Spinal cord (tissue), 10 donors: ENCODE measurements at places on chromosomes 2 and 18.

GRCh38 chr18:10500038-10500437 is 25.8 kb upstream of the NAPG start:
- no peak for DNase-seq

DNA sequence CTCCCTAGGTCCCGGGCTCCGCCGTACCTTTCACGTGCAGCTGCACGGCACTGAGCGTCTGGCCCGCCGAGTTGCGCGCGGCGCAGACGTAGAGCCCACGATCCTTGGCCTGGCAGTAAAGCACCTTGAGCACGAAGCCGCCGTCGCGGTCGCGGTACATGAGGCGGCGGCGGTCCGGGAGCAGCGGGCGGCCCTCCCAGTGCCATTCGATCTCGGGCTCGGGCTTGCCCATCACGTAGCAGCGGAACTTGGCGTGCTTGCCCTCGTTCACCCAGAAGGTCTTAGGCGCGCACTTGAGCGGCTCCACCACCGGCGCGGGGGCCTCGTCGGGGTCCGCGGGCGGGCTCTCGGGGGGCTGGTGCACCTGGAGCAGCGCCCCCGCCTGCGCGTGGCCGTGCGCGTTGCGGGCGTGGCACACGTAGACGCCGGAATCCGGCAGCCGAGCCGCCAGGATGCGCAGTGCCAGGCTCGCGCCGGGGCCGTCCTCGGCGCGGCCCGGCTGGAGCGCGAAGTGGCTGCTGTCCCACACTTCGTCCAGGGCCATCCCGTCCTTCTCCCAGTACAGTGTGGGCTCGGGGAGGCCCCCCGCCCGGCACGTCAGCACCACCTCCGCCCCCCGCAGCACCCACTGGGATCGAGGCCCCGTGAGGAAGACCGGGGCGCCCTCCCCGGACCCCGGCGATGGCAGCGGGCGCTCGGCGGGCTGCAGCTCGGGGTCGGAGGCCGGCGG is 980 bp downstream of the OBSL1 start:
- no peak for DNase-seq

DNA sequence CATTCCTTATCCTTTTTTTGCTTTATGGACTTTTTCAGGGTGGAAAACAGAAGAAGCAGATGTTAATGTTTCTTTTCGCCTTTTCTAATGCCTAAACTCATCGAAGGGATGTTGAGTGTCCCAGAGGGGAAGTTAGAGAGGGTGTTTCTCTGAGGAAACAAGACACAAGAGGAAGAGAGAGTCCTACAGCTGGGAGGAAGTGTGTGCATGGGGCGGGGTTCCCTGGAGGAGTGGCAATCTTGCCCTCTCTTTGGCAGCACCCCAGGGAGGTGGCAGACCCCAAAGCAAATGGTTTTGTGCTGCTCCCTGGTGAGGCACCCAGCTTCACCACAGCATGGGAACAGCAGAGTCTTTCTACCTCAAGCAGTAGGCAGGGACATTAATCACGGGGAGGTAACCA is 377.6 kb downstream of the RND3 start:
- DNase-seq: no peak

- DNase-seq: no peak
Measured at GRCh38 chr2:226330206-226330605, 469.4 kb downstream of the IRS1 start.

DNA sequence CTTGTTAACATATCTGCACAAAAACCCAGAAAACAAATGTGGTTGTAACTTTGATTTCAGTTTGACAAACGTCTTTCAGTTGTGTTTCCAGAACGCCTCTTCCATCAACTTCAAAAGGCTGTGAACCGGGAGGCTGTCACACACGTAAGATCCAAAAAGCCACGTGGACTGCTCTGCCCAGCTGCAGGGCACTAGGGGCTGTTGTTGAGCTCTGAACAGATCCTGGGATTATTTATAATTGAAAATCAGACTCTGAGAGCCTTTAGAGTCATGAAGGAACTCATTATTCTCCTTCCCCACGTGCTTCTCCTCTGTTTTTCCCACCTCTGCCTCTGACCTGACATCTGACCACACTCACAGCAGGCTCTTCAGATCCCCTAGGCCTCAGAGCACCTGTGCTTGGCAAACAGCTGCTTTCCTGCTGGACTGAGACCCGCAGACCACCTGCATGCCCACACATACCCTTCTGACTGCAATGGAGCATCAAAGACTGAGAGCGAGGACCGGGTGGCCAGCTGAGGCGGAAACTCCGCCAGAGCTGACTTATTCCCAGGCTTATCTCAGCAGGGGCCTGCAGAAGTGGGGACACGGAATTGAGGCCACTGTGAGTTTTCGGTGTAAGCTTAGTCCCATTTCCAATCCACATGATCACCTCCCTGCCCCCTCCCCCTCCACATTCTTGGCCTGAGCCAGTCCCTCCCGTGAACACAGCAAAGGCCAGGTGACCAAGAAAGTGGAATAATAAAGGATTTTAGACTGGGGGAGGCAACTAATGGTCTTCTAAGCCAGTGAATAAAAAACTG is 114.8 kb downstream of the ATL2 start:
- no peak for DNase-seq

DNA sequence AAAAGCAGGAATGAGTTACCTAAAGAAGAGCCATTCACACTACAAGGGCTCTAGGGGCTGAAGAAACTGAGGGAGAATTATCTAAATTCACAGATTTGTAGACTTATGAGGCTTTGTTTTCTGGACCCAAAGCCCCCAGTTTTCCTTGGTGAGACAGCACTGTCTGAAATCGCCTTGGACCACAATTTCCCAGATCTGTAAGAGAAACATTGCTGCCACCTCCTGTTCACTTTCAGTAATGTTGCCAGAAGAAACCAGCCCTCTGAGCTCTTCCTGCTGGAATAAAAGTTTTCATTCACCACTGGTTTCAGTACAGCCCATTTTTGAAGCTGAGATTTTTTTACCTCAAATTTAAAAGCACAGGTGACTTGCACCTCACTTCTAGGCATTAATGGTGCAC is 169.2 kb downstream of the CDH20 start:
- peak; percentile 77 for DNase-seq

GRCh38 chr2:54871457-54872107 is 148.1 kb downstream of the EML6 start:
- DNase-seq: no peak
